ENCODE measurements at places on chromosomes 16 and 17.

DNA sequence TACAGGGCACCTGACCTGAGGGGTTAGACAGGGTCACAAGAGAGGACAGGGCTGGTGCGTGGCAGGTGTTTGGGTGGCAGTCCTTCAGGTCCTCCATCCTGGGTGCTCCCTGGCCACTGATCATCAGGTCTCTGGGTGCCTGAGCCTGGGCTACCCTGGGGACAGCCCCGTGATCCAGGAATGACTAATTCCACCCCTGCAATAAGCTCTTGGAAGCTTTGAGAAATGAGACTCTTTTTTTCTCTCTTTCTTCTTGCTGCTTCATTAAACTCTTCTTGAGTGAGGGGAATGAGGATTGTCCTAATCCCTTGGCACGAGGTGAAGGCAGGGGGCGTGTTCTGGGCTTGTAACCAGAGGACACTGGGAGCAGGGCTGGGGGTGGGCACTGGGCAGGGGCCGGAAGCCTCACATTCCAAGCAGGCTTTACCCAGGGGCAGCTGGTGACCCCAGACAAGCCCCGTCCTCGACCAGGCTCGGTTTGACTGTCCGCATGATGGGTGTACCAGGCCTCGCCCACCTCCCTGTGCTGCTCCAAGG is 21.4 kb upstream of the SPNS2 start:
- no peak for DNase-seq

DNA sequence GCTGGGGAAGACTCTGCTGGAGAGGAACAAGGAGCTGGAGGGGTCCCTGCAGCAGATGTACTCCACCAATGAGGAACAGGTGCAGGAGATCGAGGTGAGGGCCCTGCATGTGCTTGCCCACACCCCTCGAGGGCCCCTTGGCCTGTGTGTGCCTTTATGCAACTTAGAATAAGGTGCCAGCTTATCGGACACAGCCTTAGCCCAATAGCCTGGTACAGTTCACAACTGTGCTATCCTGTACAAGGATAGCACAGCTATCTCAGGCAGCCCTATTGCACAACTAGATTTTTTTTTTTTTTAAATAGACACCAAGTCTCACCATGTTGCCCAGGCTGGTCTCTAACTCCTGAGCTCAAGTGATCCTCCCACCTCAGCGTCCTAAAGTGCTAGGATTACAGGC is 12.1 kb downstream of the CDR2L start:
- DNase-seq, result no peak

DNA sequence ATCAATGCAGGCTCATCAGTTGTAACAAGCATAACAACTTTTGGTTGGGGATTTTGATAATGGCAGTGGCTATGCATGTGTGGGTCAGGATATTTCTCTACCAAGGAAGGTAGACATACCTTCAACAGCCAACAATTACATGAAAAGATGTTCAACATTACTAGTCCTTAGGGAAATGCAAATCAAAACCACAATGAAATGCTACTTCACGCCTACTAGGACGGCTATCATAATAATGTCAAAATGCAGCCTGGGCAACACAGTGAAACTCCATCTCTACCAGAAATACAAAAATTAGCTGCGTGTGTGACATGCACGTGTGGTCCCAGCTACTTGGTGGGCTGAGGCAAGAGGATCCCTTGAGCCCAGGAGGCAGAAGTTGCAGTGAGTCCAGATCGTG is 7.3 kb upstream of the SLC5A10 start:
- no peak for DNase-seq

- DNase-seq, result no peak
Observed at GRCh38 chr17:11535231-11535630, 63.0 kb upstream of the DNAH9 start.

DNA sequence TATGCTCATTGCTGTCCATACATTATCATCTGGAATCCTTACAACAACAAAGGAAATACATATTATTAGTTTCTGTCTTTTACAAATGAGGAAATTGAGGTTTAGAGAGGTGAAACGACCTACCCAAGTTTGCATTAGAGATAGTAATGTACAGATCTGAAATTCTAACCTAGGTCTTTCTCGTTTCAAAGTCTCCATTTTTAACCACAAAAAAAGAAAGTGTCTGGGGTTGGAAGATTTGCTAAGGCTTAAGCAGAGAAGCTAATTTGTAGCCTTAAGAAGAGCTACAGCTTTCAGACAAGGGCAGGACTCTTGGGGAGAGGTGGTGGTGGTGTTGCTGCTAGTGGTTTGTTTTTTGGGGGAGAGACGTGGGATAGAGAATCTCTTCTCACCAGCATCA is 19.2 kb downstream of the CIITA start:
- no peak for DNase-seq

GRCh38 chr17:4766201-4766600 is 5.5 kb upstream of the TM4SF5 start:
- no peak for DNase-seq

GRCh38 chr17:80261159-80261894 is 675 bp downstream of the RNF213 start:
- DNase-seq, result no peak

- DNase-seq, result no peak
Observed at GRCh38 chr16:67884684-67885083, at the start of gene NRN1L. NRN1L (plus strand) TSS chr16:67884885; CDS start chr16:67884904, 19 bp downstream.

GRCh38 chr17:7354262-7354843 is 603 bp upstream of the TMEM95 start:
- no peak for DNase-seq

DNA sequence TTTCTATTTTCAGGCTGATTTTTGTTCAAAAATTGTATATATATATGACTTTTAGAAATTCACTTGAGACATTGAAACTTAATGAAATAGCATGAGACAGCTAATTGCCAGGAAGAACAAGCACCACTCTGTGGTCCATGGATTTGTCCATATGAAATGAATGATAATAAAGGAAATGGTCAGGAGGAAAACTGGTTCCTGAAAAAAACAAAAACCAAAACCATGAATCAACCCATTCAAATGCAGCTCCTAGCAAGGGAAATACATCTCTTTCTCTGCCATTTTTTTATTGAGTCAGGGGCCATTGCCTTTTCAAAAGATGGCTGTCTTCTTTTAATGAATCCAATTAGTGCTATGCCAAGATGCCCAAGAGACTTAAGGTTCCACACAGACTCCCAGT is 230.7 kb downstream of the SLC39A11 start:
- DNase-seq, result no peak
